ENCODE measurements at places on chromosomes 1 and 21.

DNA sequence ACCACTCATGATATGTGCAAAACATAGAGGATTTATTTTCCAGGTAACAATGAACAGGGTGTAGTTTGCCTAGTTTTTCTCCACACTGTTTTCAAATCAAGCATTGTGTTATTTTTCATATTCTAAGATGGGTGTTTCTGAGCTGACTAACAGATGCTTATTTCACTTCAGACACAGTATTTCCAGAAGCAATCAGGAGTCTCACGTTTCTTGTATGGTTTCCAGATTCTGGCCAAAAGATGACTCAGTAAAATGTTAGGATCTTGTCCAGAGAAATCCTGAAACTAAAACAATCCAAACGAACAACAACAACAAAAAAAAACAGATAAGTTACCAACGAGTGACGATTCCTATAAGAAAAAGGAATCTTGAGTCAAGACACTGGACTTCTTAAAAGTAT is 5.3 kb downstream of the UTS2 start:
- no peak for DNase-seq

DNA sequence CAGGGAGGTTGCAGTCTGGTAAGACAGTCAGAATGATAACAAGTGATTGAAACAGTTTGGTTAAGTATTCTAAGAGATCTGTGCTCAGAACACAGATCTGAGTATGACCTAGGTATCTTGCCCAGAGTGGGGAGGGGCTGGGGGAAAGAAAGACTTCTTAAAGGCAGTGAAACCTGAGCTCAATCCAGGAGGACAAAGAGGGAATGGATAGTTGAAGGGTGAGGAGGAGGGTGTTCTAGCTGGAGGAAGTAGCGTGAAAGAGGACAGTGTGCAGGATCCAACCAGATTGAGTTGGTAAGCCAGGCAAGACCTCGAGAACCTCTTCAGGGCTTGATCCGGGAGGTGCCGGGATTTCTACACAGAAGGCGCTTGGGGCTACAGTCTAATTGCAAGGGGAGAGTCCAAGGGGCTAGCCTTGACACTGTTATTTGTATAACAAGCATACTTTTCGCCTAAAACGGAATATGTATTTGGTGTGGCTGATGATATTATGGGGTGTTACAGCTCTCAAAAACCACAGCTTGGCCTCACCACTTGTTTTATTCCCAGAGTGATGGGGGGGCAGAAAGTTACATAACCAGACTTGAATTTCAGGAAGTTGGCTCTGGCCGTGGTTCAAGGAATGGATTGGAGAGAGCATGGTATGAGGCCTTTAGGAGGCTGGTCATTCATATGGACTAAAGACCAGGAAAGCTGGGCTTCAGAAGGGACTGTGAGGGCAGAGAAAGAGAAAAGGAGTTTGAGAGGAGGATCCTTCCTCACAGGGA is 19.1 kb downstream of the RCSD1 start:
- no peak for DNase-seq

GRCh38 chr1:53047737-53048736 is 14.0 kb upstream of the PODN start:
- DNase-seq, result no peak

GRCh38 chr1:194515916-194516315 is 1329.5 kb upstream of the B3GALT2 start:
- DNase-seq, result no peak

GRCh38 chr1:200081151-200081968 is 53.9 kb downstream of the NR5A2 start:
- DNase-seq, result no peak

DNA sequence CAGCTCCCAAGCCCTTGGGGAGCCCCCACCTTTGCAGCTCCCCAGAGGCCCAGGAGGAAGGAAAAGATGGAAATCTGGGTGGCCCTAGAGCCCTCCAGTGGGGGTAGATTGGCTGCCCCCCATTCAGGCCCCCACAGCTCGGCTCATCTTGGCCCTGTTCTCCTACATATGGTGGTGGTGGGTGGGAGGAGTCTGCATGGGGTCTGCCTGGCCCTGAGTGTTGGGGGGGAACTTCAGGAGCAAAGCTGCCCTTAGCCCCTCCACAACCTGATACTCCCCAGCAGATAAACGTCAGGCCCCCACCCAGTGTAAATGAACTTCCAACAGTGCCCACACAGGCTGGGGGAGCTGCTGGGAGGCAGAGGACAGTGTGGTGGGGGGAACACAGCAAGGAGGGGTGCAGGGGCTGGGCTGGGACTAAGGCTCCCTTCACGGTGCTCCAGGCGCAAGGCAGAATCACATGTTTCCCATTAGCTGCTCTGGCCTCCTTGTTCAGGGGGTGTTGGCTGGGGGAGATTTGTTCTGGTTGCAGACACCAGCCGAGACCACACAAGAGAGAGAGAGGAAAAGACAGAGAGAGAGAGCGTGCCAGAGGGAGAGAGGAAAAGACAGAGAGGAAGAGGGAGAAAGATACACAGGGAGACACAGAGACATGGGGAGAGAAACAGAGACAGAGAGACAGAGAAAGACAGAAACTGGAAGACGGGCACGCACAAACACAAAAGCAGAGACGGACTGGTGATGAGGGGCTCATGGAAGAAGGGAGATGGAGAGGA is 42.6 kb downstream of the AHDC1 start:
- no peak for DNase-seq

Measured in endothelial cell (in vitro differentiated cells).